ENCODE measurements at places on chromosomes 2 and 18.

DNA sequence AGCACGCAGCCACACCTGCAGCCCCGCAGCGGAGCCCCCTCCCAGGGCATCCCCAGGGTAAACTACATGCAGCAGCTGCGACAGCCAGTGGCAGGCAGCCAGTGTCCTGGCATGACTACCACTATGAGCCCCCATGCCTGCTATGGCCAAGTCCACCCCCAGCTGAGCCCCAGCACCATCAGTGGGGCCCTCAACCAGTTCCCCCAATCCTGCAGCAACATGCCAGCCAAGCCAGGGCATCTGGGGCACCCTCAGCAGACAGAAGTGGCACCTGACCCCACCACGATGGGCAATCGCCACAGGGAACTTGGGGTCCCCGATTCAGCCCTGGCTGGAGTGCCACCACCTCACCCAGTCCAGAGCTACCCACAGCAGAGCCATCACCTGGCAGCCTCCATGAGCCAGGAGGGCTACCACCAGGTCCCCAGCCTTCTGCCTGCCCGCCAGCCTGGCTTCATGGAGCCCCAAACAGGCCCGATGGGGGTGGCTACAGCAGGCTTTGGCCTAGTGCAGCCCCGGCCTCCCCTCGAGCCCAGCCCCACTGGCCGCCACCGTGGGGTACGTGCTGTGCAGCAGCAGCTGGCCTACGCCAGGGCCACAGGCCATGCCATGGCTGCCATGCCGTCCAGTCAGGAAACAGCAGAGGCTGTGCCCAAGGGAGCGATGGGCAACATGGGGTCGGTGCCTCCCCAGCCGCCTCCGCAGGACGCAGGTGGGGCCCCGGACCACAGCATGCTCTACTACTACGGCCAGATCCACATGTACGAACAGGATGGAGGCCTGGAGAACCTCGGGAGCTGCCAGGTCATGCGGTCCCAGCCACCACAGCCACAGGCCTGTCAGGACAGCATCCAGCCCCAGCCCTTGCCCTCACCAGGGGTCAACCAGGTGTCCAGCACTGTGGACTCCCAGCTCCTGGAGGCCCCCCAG, 254.1 kb downstream of the GLI2 start:
- no peak for DNase-seq
- no peak overlapping the region for H3K27ac ChIP-seq
- no peaks in the 10 kb centered on the region for H3K4me1 ChIP-seq
- H3K4me3 ChIP-seq = no peak overlapping the region

- DNase-seq = no peak
- H3K27me3 ChIP-seq = no peaks in the 10 kb centered on the region
- H3K27ac ChIP-seq = no peak overlapping the region
- H3K36me3 ChIP-seq = peaks cover 7% of the 10 kb centered on the region
- H3K4me3 ChIP-seq = no peak overlapping the region
Measured at GRCh38 chr18:55249550-55249949, 290.3 kb upstream of the CCDC68 start.

DNA sequence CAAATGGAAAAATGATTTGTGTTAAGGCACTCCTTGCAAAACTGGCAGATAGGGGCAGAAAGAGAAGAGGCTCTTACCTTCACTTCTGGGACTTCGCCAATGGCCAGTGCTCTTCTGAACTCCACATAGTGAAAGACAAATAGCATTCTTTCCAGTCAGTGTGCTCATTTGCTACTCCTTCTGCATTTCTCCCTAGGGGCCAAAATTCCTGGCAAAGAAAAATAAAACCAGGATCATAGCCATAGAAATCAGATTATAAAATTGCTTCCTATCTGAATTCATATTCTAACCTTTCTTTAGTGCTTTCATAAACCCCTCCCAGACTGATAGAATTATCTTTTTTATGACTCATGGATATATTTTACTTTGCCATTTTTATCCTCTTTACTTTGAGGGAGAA, 56.9 kb upstream of the PELI1 start:
- peak overlapping the region; percentile 87 for H3K27ac ChIP-seq
- H3K4me3 ChIP-seq = no peak overlapping the region
- H3K27me3 ChIP-seq = no peaks in the 10 kb centered on the region

GRCh38 chr18:27921392-27921791, 255.5 kb downstream of the CDH2 start:
- no peaks in the 10 kb centered on the region for H3K36me3 ChIP-seq
- H3K4me3 ChIP-seq = no peak overlapping the region
- DNase-seq = no peak
- no peak overlapping the region for H3K27ac ChIP-seq

DNA sequence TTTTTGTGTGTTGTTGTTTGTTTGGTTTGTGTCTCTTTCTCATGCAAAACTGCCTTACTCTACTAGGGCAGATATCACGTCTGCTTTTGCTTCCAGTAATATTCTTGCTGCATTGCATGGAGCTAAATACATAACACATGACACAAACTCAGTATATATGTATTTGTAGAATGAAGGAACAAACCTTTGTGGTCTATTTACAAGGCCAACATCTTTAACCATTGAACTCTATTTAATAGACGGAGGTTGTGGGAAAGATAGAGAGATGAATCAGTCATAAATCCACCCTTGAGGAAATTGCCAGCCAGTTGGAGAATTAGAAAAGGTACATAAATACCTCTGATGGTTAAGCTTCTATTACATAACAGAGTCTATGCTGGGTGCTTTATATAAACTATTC, 26.0 kb upstream of the IL1RL1 start:
- no peak overlapping the region for H3K4me3 ChIP-seq
- no peak overlapping the region for H3K27ac ChIP-seq
- H3K27me3 ChIP-seq = no peaks in the 10 kb centered on the region

- no peaks in the 10 kb centered on the region for H3K4me1 ChIP-seq
- H3K4me3 ChIP-seq = no peak overlapping the region
- DNase-seq = no peak
- H3K27me3 ChIP-seq = no peaks in the 10 kb centered on the region
- H3K36me3 ChIP-seq = no peaks in the 10 kb centered on the region
- H3K27ac ChIP-seq = no peak overlapping the region
Measured at GRCh38 chr2:175792199-175792598, 209.9 kb downstream of the LNPK start.

GRCh38 chr2:159895258-159896065, 97.5 kb upstream of the CD302 start:
- H3K27me3 ChIP-seq = no peaks in the 10 kb centered on the region
- H3K27ac ChIP-seq = no peak overlapping the region
- DNase-seq = no peak
- H3K4me1 ChIP-seq = no peaks in the 10 kb centered on the region
- no peak overlapping the region for H3K4me3 ChIP-seq
- H3K36me3 ChIP-seq = no peaks in the 10 kb centered on the region

GRCh38 chr2:29700560-29700959, 220.8 kb downstream of the ALK start:
- H3K27me3 ChIP-seq = no peaks in the 10 kb centered on the region
- H3K27ac ChIP-seq = no peak overlapping the region
- H3K4me1 ChIP-seq = no peaks in the 10 kb centered on the region

- DNase-seq = no peak
- no peaks in the 10 kb centered on the region for H3K27me3 ChIP-seq
- no peak overlapping the region for H3K4me3 ChIP-seq
- no peak overlapping the region for H3K27ac ChIP-seq
Measured at GRCh38 chr18:42305869-42306593, 351.0 kb downstream of the PIK3C3 start.

DNA sequence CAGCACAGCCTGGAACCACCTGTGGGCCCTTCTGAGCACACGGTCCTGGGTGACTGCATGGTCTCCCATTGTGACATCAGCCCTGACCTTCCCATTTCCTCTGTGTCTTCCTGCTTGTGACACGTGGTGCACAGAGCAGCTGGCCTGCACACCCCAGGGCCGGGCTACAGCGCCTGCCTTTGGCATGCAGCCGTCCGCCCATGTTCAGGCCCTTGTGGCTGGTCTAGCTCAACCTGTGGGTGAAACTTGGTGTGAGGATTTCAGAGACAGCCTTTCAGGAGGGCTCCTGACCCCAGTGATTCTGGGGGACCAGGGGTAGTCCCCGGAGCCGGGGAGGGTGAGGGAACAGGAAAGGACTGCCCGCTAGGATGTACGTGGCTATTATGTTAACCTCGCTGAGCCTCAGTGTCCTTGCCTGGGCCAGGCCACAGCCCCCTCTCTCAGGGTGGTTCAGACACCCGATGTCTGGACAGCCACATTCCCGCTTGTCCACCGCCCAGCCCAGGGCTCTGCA, 284.8 kb upstream of the HS6ST1 start:
- H3K27me3 ChIP-seq = no peaks in the 10 kb centered on the region
- peaks cover 6% of the 10 kb centered on the region for H3K4me1 ChIP-seq
- no peak overlapping the region for H3K27ac ChIP-seq
- H3K4me3 ChIP-seq = no peak overlapping the region

DNA sequence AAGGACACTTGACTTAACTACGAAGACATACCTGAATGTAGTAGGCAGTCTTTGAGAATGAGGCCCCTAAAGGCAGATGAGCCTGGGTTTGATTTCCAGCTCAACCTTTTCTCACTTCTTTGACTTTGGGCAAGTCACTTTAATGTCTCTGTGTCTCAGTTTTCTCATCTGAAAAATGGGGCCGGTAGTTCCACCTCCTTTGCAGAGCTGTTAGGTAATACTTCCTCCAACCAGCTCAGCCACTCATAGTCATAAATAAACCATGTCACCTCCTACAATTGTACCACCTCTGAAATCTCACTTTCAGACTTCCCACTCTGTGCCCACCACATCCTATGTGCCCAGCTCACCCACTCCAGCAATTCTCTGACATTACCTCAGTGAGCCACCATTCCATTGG, 10.4 kb downstream of the ARHGAP25 start:
- no peak for DNase-seq
- H3K27me3 ChIP-seq = no peaks in the 10 kb centered on the region

All from lower lobe of right lung (tissue), 2 donors.